Occipital lobe (tissue), 3 donors: ENCODE measurements at places on chromosomes 11 and 22. TPM values are rescaled to one million over a fixed set of nuclear protein-coding genes. Genes with fewer than 3 reads are reported as not detected.

The ATXN10 gene
- 326 TPM for total RNA-seq

- DNase-seq, result no peak
Measured at GRCh38 chr11:104614117-104614680, 284.1 kb downstream of the CASP12 start.

The OOSP2 gene
- total RNA-seq, result not detected

DNA sequence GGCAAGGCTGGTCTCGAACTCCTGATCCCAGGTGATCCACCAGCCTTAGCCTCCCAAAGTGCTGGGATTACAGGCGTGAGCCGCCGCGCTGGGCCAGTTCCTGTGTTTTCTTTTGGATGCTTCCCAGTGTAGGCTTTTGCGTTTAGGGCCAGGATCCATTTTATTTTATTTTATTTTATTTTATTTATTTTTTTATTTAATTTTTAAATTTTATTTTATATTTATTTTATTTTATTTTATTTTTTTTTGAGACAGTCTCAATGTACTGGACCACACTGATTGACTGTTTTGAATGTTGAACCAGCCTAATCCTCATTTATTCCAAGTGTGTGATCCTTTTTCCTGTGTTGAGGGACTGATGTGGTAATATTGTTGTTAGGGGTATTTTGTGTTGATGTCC lies 8.4 kb downstream of the EPS8L2 start:
- no peak for DNase-seq

DNA sequence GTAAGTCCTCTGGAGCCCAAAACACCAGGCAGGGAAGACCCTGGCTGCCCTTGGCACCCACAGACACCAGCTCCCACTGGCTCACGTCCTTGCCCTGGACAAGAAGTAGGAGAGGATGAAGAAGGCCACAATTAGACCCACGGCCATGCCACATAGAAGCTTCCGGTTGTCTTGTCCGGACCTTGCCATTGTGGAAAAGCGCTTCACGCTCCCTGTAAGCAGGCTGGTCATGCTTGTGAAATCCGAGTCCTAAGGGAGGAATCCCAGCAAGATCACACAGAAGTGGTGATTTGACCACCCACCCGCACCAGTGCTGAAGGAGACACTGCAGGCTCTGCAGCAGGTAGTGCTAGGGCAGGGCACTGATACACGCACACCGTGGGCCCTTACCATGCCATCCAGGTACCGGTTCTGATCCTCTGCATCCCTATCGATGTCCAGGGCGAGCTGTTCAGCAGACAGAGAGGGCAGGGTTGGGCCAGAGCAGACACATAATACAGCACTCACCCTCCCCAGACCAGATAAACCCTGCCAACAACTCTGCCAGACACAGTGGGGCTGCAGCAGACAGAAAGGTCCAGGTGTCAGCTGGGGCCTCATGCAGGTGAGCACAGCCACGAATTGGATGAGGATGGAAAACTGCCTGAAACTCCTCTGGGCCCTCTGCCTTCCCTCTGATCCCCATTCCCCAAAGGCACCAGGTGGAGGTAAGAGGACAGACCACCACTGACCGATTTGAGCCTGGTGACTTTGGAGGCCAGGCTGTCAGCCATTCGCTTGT lies 1.8 kb downstream of the BET1L start:
- DNase-seq, result no peak

GRCh38 chr11:110544779-110545178 lies 115.0 kb downstream of the FDX1 start:
- no peak for DNase-seq

DNA sequence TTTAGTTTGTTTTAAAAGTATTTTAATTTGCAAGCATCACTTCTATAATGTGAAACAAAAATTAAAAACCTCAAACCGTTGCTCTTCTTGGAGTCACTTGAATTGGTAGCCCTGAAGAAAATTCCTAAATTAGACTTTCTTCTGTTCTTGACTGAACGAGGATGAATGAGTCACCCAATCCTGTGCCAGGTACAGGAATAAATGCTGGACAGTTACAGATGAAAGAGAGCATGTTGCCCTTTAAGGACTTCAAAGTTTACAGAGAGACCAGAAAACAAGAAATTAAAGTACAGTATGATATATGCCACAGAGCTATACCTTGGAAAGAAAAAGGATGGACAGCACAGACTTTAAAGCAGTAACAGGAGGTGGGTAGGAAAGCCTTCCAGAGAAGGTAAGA lies 41.3 kb upstream of the CXCR5 start:
- no peak for DNase-seq

DNA sequence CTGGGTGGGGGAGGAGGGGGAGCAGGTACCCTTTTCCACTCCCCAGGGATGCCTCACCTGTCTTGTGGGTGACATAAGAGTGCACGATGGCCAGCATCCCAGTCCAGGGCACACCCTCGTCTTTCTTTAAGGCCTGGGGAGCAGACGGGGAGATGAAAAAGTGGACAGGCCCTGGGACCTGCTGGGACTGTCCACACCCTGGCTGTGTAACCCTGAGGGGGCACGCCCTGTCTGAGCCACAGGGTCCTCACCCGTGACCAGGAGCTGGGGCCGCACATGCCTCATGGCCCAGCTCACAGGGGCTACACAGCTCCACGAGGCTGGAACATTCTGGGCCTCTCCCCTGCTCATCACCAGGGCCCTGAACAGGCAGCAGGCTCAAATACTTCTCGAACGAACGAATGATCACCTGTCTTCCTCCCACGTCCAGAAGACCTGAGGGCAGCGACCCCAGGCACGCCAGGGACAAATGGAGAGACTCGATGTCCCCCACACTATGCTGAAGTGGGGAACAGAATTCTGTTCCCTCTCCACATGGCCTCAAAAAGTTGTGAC lies 123.9 kb downstream of the PHF21B start:
- DNase-seq, result no peak

GRCh38 chr11:57619331-57619730 lies 21.8 kb downstream of the SERPING1 start:
- no peak for DNase-seq

DNA sequence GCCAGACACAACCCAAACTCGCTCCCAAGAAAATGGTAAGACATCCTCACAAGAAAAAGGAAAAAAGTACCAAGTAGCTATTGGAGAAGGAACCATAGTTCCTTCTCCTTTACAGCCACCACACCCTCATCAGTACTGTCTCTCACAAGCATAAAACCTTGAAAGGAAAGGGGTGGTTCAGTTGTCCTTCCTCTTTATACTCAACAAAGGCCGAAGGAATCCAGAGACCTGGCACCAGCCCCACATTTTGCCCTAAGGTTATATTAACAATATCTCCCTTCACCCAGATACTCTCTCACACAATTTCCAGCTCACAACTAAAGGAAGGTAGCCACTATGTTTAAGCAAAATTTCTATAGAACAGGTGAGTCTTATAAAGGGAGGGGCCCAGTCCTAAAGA lies 8.5 kb downstream of the FHIP1B start:
- no peak for DNase-seq

GRCh38 chr11:61588728-61589191 lies 7.9 kb upstream of the SYT7 start:
- no peak for DNase-seq

The USP2 gene
- total RNA-seq, result 1.6 TPM

DNA sequence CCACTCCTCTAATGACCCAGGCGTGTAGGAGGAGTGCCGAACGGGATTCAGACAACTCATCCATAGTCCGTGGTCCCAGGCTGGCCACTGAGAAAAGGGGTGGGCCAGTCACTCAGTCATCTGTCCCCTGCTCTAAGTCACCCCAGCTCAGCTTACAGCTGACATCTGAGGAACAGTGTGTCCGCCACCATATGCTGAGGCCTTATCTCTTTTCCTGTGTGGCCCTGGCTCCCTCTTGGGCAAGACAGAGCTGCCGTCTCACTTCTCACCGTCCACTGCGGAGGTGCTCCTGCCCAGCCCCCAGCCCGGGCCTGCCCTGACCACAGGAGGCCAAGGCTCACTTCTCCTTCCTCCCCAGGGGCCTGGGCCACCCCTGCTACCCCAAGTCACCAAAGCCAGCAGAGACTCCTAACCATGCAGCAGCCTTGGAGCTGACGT lies 6.8 kb downstream of the CCDC86 start:
- no peak for DNase-seq

GRCh38 chr22:44003405-44004103 lies 20.5 kb upstream of the PARVB start:
- DNase-seq, result no peak

The TREH gene
- total RNA-seq, result not detected

DNA sequence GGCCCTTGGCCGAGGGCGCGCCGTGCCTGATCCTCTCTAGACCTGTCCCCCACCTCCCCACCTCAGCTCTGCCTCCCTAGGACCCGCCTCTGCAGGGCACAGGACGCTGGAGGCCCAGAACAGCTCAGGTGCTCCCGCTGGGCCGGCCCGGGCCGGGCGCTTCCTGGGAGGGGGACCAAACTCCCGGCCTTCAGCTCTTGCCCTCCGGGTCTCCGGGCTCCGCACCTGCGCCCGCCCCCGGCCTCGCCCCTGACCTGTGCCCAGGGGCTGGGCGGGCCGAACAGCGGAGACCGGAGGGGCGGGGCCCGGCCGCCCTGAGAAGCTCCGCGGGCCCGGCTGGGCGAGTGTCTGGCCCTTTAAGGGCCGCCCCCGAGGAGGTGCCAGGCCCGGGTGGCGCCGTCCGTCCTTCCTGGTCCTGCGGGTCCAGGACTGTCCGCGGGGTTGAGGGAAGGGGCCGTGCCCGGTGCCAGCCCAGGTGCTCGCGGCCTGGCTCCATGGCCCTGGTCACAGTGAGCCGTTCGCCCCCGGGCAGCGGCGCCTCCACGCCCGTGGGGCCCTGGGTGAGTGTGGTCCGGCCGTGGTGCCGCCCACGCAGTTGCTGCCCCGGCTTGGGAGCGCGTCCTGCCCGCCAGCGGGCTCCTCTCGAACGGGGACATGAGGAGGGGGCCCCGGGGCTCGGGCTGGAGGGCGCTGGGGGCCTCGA lies at the start of gene SSH3:
SSH3 (plus strand) TSS at position 399 of the 703 bp plus-strand sequence; CDS start at position 495, 96 bp downstream.
- DNase-seq, result peak; percentile 34

The SAA4 gene
- not detected for total RNA-seq

The BEST1 gene
- total RNA-seq, result 1.2 TPM

The ACCSL gene
- not detected for total RNA-seq

DNA sequence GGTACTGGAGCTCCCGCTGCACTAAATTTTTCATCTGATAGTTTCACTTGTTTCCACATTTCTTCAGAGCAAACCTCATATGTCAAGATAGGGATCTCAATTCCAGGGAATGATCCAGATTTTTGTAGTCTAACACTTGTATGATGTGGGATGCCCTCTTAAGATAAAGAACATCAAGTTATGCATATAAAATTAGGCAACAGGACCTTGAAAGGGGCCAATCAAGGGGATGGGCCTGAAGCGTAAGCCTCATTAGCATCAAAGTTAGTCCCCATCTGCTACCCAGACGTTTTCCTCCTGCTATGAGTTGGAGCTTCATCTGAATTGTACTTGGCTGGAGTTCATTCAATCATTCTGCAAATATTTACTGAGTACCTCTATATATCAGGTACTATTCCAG lies 17.5 kb downstream of the PDGFD start:
- no peak for DNase-seq

The RIMBP3B gene
- 0.62 TPM for total RNA-seq

- DNase-seq, result no peak
Measured at GRCh38 chr11:121567995-121568394, 115.2 kb upstream of the SORL1-AS1 start.

GRCh38 chr11:60310407-60310998 lies 16.6 kb upstream of the MS4A6E start:
- DNase-seq, result no peak

DNA sequence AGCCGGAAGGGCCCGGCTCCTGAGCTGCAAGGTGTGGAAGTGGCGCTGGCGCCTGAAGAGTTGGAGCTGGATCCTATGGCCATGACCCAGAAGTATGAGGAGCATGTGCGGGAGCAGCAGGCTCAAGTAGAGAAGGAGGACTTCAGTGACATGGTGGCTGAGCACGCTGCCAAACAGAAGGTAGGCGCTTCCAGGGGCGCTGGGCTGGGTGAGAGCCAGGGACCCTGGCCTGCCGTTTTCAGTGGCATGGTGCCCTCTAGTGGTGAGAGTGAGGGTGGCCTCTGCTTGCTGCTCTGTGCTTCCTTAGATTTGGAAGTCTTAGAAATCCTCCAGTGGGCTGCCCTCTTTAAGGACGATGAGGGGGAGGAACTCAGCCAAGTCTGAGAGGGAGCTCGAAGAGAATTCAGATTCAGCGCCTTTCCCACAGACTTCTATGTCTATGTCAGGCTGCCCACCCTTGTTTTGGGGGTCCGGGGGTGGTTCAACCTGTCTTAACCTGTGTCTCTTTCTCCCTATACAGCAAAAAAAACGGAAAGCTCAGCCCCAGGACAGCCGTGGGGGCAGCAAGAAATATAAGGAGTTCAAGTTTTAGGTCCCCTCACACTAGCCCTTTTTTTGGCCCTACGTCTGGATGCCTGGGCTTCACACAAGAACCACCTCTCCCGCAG lies 1.8 kb upstream of the PACS1 start:
- DNase-seq, result no peak

The SREBF2 gene
- 65.5 TPM for total RNA-seq

DNA sequence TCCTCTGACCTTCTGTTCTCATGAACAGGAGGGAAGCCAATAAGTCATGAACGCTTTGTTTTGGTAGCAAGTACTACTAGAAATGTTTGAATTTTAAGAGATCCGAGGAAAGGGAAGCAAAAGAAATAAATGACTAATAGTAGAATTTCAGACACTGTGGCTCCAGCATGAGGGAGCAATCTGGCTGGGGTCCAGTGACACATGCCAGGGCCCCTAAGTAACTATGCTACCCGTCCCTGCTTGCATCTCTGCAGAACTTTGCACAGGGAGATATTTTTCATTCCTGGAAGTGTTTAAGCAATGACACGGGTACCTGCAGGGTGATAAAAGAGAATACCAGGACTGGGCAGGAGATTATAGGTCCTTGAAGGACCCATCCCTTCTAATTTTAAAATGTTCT lies 7.3 kb upstream of the ADAMTS8 start:
- DNase-seq, result no peak

The CARD18 gene
- total RNA-seq, result not detected

GRCh38 chr11:109132539-109132938 lies 289.5 kb upstream of the C11orf87 start:
- no peak for DNase-seq

The MMP7 gene
- total RNA-seq, result 0.47 TPM

DNA sequence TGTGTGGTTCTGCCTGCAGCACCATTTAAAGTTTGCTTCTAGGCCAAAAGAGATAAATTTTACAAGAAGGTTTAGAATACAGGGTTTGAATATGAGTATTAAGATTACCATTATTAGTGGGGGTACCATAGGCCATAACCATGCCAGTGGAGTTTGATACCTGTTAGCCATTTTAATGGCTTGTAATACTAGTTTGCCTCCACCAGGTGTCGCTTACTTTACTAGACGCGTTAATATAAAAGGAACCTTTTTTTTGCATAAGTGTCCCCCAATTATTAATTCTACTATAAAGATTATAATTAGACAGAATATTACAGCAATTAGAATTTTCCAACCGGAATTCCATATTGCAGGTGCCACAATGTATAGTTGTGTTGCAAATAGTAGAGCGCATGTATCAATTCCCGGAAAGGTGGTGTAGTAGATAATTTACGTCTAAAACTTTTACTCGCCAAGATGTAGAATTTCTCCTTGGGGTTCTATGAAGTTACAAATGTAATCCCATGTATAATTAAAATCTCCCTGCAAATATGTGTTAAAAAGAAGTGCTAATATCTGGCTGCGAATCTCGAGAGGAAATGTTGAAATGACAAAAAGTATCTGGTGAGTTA lies 16.1 kb downstream of the MS4A6E start:
- DNase-seq, result no peak
